ENCODE measurements at places on chromosomes 13 and 19.
A peak's percentile ranks its signal among the peaks of the same experiment; 100 is the strongest.

- DNase-seq, result no peak
Observed at GRCh38 chr13:51243832-51244231, 21.6 kb downstream of the FAM124A start.

DNA sequence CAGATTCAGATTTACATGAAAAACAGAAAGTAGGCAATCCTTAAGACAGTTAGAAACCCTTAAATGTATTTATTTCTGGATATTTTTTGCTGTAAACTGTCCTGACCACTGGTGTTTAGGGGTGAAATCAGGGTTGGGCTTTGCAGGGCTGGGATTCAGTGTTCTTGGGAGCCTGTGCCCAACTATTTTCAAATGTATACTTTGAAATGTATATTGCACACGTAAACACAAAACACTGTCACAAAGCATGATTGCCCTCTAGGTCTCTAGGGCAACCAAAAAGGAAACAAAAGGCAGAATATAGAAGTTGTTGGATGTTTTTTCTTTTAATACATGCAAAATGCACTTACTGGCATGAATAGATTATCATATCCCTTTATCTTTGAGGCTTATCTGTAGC is 1185.4 kb downstream of the DIAPH3 start:
- DNase-seq, result no peak

DNA sequence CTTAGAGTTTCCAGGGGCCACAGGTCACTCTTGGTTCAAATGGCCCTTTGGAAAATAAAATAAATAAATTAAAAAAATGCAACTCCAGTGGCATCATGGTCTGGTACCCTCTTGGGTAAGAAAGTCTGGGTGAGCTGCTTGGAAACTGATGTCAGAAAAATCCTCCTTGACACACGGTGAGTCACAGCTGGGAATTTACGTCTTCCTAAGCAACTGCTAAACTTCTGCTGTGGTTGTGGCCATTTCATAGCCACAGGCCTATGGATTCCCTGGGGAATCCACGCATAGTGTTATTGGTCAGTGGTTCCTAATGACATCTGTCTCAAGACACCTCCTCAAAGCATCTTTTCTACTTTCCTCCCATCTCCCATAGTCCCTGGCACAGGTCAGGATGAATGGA is 220.8 kb downstream of the COG6 start:
- no peak for DNase-seq

- DNase-seq, result no peak
Observed at GRCh38 chr19:49870309-49870901, 3.0 kb upstream of the PNKP start.

- no peak for DNase-seq
Observed at GRCh38 chr19:17281391-17282304, at the start of gene ANKLE1. Gene ANKLE1, plus strand, starts transcription at chr19:17281901. Its CDS starts 20 bp downstream, at chr19:17281921.

DNA sequence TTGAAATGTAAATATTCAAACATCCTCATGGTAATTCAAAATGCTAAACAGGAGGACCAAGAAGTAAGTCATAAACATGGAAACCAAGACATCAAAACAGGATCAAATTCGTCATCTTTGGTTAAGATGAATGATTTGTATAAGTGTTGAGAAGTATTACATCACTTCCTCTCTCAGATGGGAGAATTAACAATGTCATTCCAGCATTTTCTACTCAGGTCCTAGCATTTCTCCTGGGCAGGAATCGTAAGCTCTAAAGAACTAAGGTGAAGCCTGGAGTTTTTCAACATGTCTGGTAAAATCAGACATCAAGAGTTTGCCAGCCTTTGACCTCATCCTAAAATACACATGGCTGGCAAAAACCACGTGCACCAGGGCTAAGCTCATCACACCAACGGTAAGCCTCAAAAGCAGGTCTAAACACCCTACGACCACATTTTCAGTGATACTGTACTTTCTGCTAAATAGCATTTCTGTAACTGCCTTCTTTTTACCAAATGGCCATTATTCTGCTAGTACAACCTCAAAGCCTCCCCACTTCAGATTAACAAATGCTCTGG is 24.8 kb downstream of the RANBP3 start:
- DNase-seq, result no peak

GRCh38 chr13:97308735-97309429 is 86.7 kb downstream of the MBNL2 start:
- DNase-seq, result no peak

- no peak for DNase-seq
Observed at GRCh38 chr19:53808710-53809125, 15.4 kb downstream of the NLRP12 start.

- DNase-seq, result no peak
Observed at GRCh38 chr13:76019421-76020044, 383.4 kb downstream of the LMO7 start.

- no peak for DNase-seq
Observed at GRCh38 chr19:38145623-38146022, 78.4 kb downstream of the DPF1 start.

- DNase-seq, result no peak
Observed at GRCh38 chr19:53870485-53870844, 2.8 kb downstream of the MYADM start.

DNA sequence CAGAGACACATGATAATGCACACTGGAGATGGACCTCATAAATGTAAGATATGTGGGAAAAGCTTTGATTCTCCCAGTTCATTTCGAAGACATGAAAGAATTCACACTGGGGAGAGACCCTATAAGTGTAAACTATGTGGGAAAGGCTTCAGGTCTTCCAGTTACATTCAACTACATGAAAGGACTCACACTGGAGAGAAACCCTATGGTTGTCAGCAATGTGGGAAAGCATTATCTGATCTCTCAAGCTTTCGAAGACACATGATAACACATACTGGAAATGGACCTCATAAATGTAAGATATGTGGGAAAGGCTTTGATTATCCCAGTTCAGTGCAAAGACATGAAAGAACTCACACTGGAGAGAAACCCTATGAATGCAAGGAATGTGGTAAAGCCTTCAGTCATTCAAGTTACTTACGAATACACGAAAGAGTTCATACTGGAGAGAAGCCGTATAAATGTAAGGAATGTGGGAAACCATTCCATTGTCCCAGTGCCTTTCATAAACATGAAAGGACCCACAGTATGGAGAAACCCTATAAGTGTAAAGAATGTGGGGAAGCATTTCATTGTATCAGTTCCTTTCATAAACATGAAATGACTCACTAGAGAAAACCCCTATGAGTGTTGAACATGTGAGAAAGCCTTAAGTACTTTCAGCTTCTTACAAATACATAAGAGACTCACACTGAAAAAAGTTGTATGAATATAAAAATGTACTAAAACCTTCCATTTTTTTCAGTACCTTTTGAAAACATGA is 14.7 kb downstream of the ZNF441 start:
- DNase-seq, result no peak

- no peak for DNase-seq
Observed at GRCh38 chr13:110327051-110327721, 20.1 kb downstream of the COL4A2 start.

DNA sequence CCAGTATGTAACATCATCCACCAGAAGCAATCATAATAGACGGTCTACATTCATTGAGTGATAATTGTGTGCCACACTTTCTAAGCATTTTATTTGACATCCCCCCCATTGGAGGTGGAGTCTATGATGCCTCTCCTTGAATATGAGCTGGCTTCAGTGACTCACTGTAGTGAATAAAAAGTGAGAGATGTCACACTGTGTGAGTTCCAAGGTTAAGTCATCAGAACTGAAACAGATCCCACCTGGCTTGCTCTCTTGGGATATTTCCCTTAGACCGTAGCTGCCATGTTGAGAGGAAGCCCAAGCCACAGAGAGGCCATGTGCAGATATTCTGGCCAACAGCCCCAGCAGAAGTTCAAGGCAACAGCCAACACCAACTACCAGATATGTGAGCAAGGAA is 12.6 kb downstream of the RTBDN start:
- DNase-seq, result no peak

DNA sequence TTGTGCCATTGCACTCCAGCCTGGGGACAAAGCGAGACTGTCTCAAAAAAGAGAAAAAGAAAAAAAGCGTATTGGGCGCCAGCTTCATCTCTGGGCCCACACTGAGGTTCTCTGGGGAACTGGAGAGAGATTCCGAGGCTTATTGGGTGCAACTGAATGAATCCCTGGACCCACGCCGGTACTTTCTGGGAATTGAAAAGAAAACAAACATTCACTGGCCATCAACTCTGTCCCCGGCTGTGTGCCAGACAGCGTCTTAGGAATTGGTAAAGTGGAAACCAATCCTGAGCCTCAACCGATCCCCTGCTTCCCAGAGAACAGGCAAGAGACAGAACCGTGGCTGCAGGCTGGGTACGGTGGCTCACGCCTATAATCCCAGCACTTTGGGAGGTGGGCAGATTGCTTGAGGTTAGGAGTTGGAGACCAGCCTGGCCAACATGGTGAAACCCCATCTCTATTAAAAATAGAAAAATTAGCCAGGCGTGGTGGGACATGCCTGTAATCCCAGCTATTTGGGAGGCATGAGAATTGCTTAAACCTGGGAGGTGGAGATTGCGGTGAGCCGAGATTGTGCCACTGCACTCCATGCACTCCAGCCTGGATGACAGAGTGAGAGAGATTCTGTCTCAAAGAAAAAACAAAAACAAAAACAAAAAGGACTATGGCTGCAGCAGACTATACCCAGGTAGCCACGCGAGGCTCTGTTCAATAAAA is 8.6 kb downstream of the ANO8 start:
- DNase-seq, result no peak

GRCh38 chr19:21084343-21084742 is 2.3 kb downstream of the ZNF714 start:
- no peak for DNase-seq

GRCh38 chr19:4859697-4860096 is 7.8 kb downstream of the PLIN3 start:
- no peak for DNase-seq

GRCh38 chr13:50365408-50366391 is 350.5 kb downstream of the KCNRG start:
- DNase-seq, result peak; percentile 21

DNA sequence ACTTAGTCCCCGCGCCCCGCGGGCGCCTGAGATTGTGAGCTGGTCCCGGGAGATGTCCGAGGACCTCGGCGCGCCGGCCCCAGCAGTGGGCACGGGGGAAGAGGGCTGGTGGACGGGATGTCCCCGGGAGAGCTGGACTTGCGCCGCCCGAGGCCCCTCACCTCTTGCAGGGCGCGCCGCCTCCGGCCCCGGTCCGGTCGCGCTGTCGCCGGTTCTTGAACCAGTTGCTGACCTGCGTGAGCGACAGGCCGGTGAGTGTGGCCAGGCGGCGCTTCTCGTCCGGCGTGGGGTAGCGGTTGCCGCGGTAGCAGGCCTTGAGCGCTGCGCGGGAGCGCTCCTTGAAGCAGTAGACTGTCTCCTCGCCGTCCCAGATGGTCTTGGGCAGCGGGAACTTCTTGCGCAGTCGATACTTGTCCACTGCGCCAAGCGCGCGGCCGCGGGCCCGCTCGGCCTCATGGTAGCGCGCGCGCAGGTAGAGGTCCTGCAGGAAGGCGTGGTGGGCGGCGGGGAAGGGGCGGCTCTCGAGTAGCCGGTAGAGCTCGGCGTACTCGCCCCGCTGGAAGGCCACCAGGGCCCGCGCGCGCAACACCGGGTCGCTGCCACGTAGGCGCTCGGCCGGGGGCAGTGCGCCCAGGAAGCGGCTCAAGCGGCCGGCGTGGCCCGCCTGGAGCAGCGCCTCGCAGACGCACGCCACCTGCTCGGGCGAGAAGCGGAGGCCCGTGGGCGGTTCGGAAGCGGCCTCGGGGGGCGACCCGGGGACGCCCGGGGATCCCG is 984 bp downstream of the SIX5 start:
- no peak for DNase-seq

DNA sequence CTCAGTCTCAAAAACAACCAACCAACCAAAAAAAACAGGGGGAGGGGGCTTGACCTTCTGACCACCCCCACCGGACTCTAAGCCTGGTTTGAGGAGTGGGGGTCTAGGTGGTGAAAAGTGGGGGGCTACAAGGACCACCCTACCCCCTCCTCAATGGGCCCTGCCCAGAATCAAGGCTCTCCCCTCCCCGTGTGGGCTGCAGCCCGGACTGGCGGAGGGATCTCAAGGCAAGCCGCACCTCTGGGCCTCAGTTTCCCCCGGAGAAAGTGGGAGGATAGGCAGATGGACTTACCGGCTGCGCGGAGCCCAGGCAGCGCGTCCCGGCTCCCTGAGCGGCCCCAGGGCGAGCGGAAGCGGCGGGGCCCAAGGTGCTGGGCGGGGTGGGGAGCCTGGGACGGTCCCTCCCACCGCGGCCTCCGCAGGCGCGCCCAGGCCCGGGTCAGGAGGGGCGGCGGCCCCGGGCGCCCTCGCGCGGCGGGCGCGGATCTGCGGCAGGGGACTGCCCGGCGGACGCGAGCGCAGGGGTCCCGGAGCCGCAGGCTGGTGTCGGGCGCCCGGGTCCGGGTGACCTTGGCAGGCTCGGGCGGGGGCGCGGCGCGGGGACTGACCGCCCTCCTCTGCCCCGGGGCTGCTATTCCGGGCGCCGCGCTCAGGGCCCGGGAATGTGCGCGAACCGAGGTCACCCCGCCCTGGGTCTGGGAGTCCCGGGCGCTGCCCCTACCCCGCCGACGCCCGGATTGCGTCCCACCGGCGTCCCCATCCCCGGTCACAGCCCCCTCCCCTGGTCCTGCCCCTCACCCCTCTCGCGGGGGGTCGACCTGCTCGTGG is at the start of gene ADAMTSL5:
TSS of gene ADAMTSL5 (minus strand) at position 349 of the 828 bp plus-strand sequence. CDS start 2,076 bp downstream, outside the sequence.
- DNase-seq, result peak; percentile 35

- no peak for DNase-seq
Observed at GRCh38 chr19:16386619-16387240, 62.1 kb downstream of the KLF2 start.

GRCh38 chr19:49541914-49542313 is 14.1 kb downstream of the RCN3 start:
- no peak for DNase-seq

DNA sequence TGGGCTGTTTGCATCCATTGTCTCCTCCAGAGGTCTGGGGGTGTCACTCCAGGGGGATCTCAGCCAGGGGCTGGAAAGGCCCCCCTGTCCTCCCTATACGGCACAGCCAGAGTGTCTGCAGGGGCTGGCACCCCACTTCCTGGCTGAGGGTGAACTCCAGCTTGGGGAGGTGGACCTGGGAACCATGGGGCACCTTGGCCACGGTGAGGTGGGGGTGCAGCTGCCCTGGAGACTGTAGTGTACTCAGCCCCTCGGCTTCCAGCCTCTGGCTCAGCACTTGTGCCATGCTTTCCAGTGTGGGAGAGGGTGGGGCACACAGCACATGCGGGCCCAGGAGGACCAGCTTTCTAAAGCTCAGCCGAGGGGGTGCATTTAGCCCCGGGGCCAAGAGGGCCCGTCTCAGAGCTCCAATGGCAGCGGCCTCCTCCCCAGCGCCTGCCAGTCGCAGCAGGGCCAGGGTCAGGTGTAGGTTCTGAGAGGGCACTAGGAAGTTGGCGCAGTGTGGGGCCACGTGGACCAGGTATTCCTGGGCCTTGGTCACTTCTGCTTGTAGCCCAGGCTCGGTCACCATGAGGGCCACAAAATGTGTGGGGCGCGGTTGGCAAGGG is 1.4 kb downstream of the LENG9 start:
- DNase-seq, result no peak

DNA sequence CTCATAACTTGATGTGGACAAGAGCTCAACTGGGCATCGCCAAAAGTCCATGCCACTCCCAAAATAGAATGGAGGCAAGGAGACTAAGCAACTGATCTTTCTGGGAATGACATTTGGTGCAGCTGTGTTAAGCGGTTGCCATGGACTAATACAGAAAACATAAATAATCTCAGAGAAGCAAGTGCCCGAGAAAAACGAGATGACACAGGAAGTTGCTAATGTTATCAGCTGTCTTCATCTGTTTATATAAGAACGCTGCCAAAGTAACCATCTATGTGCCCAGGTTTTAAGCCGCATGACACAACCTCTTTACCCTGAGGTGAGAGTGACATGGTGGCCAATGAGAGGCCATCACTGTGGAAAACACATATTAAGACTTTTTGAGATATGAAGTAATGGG is 54.9 kb upstream of the SACS start:
- DNase-seq, result no peak

GRCh38 chr19:15248106-15248505 is 15.9 kb upstream of the EPHX3 start:
- DNase-seq, result no peak
